Stimulated activated CD8-positive, alpha-beta memory T cell treated with anti-CD3 and anti-CD28 coated beads, Interleukin-12 subunit alpha, Interleukin-12 subunit beta, amount 100 ng/mL, for 4 hours (primary cell): ENCODE measurements at places on chromosomes 3 and 15.

DNA sequence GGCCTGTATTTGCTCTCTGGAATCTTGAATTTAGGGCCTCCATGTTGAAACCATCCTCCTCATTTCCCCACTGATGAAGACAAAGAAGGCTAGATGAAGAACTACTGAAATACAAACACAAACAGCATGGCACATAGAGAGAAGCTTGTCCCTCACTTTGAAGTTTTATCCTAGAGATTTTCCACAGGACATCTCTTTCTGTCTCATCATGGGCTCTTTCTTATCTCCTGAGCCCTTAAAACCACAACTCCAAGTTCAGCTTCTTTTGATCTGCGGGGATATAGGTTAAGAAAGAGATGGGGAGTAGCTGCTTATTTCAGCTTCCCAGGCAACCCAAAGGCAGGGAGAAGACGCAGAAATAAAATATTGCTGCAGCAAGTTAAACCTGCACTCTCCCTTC lies 213.1 kb upstream of the LRIG1 start:
- no peak for DNase-seq

DNA sequence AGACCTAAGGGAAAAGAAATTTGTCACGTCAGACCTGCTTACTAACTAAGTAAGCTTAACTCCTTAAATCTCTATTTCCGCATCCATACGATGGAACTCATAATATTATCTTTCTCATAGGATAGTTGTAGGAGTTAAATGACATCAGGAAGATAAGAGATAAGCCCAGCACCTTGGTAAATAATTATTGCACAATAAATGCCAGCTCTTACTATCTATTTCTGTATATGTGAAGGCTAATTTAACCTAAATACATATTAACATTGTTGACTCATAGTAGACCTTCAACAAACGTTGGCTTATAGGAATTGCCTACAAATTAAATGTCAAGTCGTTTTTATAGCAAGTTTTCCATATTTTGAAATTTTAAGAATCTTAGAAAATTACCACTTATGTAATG lies 709.0 kb downstream of the CADM2 start:
- no peak for DNase-seq

- no peak for DNase-seq
Observed at GRCh38 chr3:48478626-48479555, 25.1 kb downstream of the SHISA5 start.

DNA sequence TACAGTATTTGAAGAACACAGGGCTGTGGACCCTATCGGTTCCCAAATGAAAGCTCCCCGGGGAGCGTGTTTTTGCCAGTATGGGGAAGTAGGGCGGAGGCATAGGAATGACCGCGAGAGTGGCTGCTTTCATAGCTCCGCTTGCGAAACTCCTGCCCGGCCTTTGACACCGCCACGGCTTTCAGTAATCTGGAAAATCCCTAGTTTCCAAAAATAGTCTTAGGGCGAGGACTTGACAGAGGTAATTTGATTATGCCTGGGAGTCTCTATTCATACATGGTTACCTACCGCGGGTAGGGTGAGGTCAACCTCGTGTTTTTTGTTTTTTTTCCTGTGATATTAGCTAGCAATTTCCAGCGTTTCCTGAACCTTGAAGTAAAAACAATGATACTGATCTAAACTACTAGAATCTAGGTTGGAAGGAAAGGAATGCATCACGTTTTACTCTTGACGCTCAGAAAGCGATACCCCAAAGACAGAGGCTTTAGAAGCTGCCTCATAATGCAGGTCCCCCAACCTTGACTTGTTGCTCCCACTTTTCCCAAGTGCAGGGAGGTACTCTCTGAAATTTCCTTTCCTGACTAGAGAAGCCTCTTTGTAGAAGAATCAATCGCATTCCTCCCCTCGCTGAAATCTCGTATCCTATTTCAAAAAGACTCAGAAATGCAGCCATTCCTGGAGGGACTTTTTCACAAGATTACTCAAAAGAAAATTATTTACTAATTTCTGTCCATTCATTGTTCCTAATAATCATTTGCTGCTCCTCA lies 894 bp upstream of the CCNL1 start:
- peak; percentile 50 for DNase-seq

DNA sequence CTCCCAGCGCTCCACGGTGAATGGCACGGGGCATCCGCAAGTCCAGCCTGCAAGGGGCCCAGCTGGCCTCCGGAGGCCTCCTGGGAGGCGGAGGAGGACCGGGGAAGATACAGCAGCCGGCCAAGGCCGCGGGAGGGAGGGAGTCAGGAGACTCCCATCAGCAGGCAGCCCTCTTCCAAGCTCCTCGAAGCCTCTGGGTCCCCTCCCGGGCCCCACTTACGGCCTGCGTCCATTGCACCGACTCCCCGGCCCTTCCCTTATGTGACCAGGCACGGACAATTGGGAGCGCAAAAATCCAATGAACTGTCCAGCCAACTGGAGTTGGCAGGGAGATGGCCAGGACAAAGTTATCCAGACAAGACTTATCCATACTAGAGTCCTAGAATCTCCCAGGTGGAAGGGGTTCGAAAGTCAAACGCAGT lies 668 bp downstream of the MFGE8 start:
- DNase-seq, result no peak

GRCh38 chr15:68373028-68373427 lies 58.9 kb downstream of the ITGA11 start:
- no peak for DNase-seq

DNA sequence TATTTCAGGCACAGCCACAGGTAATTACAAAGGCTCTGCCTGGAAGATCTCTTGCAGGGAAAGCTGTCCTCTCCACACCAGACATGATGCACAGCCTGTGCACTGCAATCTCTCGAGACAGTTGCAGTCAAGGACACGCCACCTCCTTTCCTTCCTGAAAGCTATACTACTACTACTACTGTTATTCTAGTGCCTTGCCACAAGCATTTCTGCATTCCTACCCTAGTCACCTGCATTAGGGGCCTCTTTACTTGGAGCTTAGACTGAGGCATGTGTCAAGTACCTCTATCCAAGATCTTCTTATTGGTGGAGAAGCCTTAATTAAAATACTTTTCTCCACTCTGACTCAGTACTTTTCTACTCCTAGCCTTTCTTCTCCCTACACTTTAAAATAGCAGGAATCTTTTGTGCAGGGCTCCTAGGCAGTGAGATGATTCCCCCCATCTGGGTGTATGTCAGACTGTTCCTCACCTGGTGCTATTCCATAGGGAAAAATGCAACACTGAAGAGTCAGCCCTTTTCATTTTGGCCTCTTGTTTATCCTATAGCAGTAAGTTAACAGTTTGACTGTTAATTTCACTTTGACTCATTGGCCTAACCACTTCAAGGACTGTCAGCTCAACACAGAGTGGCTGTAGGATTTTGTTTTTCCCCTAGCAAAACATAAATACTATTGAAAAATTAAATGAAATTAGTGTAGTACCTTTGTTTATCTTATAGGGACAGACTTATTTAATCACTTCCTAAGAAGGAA lies 78.9 kb downstream of the ESYT3 start:
- DNase-seq, result no peak

DNA sequence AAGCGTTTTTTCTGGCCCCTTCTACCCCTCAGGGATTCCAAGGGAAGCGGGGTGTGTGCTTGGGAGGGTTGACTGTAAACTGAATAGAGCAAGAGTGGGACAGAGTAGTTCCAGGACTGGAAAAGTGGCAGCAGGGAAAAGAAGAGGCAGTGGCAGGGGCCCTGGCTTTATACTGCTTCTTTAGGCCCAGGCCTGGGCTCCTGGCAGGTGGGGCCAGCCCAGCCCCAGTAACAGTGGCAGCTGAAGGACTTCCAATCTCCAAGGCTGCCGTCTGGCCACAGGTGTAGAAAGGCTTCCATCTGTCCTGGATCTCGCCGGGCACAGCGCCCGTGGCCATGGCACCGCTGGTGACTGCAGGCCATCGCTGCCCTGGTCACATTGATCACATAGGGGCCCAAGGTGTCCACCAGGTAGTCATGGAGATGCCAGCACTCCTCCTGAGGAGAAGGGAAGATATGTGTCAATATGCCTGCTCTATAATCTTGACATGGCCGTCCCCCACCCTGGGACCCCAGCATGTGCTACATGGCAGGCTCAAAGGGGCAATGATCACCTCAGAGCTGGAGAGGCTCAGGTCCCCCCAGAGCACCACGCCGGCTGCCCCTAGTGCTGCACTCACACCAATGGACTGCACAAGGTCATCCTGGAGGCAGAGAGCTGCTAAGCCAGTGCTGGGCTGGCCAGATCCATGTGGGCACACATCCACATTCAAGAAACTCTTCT lies 1.0 kb upstream of the IFRD2 start:
- DNase-seq, result no peak

- no peak for DNase-seq
Observed at GRCh38 chr3:55075846-55076245, 148.0 kb upstream of the LRTM1 start.

GRCh38 chr15:78050826-78051225 lies 26.7 kb downstream of the TBC1D2B start:
- no peak for DNase-seq

DNA sequence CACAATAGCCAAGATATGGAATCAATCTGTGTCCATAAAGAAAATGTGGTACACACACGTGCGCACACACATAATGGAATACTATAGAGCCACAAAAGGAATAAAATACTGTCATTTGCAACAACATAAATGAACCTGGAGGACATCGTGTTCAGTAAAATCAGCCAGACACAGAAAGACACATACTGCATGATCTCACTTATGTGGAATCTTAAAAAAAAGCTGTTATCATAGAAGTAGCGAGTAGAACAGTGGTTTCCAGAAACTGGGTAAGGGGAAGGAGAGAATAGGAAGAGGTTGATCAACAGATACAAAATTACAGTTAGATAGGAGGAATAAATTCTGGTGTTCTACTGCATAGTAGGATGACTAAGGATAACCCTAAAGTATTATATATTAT lies 11.1 kb downstream of the ATOSA start:
- DNase-seq, result no peak
